ENCODE measurements at places on chromosomes 16 and 17.

GRCh38 chr16:86555704-86556075, 655 bp upstream of the MTHFSD start:
- no peak for DNase-seq

GRCh38 chr17:47286198-47286914, 32.7 kb downstream of the ITGB3 start:
- no peak for DNase-seq

GRCh38 chr17:53336281-53336680, 486.4 kb upstream of the KIF2B start:
- DNase-seq, result no peak

DNA sequence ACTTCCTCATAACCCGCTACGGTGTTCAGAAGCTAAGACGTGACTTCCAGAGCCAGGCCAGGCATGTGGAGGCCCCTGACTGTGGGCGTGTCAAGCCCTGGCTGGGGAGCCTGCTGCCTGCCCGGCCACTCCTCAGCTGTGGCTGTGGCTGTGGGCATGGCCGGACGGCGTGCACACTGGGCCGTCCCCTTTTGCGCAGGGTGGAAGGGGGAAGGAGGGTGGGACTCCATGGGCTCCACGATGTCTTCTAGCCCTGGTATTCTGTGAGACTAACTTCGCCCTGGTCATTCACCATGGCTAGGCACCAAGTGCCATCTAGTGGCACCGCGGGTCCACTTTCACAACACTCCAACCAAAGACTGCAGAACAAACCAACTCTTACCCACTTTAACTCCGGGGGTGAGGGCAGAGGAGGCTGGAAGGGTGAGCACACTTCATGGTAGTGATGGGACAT, 67.9 kb downstream of the N4BP1 start:
- DNase-seq, result peak; percentile 24

DNA sequence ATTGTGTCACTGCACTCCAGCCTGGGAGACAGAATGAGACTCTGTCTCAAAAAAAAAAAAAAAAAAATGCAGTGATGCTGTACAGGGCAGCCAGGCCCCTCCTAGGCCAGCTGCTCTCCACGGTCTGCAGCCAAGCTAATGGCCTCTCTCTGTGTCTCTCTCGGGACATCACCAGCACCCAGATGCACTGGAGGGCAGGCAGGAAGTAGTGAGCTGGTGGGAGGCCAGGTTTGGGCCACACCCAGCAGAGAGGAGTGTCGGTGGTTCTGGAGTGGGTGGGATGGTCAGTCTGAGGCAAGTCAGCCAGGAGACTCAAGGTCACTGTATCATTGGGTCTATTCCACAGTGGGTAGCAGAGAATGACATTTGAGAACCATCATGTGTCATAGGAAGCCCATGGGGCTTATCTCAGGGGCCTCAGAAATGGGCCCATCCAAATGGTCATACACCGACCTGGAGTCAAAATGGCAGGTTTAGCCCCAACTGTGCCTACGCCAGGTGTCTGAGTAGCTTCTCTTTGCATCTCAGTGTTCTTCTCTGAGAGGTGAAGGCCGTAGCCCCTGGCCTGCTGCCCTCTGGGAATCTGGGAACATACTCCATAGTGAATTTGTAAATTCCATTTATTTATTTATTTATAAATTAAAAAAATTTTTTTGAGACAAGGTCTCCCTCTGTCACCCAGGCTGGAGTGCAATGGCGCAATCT, 22.7 kb downstream of the WNT9B start:
- no peak for DNase-seq

- no peak for DNase-seq
Observed at GRCh38 chr16:79171931-79172705, 428.4 kb downstream of the MAF start.

- DNase-seq, result no peak
Observed at GRCh38 chr16:2966808-2967191, 2.3 kb upstream of the PAQR4 start.

GRCh38 chr17:55090079-55090492, 121.5 kb downstream of the STXBP4 start:
- no peak for DNase-seq

DNA sequence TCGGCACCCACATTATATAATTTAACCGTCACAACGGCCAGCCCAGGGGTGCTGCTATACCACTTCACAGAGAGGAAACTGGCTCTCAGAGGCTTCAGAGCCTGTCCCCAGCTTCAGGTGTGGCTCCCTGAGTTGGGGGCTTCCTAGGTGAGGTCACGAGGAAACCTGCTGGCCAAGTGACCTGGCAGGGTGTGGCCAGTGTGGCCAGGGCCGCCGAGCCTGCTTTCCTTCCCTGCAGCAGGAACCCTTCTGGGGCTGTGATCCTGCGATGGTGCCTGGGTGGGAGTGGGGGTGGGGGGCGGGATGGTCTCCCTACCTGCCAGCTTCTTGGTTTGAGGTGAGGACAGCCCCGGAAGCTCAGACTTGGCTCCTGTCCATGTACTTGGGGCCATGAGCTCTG, 39.9 kb downstream of the ADCY7 start:
- DNase-seq, result no peak

- no peak for DNase-seq
Observed at GRCh38 chr16:50596762-50597450, 48.7 kb downstream of the NKD1 start.

DNA sequence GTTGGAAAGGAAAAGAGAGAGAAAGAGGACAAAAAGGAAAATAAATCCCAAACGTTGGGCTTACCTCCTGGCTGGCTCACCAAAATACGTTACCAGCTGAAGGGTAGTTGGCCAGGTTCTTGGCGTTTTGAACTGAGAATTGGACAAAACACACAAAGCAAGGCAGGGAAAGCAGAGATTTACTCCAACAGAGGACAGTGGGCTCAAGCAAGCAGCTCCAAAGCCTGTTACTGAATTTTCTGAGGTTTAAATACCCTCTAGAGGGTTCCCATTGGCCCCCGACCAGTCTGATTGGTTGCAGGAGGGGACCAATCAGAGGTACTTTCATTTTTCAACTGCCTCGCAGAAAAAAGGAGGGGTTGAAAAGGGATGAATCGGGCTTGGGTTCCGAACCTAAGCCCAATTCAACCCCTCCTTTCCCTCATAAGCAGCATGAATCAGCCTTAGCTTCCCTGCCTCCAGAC, 55.6 kb upstream of the ALOX12 start:
- DNase-seq, result no peak

DNA sequence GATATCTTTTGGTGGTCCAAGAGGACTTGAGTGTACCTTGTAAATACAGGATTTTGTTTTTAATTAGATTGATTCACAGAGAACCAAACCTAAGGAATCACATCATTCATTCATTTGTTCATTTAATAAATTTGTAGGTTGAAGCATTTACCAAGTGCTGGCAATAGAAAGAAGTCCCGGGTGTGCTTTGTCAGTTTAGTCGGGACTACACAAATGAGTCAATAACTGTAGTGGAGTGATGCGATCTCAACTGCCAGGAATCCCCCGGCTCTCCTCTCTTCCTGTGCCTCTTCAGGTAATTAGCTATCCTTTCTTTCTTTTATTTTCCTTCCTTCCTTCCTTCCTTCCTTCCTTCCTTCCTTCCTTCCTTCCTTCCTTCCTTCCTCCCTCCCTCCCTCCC, 1.4 kb upstream of the WWOX start:
- no peak for DNase-seq

DNA sequence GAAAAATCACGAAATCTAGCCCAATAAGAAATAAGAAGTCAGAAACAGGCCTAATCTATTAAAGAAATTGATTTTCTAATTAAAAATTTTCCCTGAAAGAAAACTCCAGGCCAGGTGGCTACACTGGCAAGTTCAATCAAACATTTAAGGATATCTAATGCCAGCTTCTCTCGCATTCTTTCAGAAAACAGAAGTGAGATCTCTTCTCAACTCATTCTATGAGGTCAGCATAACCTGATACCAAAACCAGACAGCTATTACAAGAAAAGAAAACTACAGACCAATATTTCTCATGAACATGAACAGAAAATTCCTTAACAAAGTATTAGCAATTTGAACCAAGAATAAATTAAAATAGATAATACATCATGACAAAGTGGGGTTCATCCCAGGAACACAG, 52.4 kb downstream of the AXIN2 start:
- no peak for DNase-seq

DNA sequence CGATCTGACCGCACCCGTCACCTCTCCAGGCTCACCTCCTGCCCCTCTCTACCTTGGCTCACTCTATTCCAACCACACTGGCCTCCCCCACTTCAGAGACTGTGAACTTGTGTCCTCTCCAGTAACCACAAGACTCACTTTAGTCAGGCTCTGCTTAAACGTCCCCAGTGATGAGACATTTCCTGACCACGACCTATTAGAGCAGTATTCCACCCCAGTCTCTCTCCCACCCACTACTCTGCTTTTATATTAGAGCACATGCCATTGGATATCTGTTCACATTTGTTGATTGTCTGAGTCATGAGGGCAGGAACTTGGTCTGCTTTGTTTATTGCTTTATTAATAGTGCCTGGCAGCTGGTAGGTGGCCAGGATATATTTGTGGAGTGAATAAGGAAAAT, 20.1 kb downstream of the COX11 start:
- DNase-seq, result peak; percentile 5

DNA sequence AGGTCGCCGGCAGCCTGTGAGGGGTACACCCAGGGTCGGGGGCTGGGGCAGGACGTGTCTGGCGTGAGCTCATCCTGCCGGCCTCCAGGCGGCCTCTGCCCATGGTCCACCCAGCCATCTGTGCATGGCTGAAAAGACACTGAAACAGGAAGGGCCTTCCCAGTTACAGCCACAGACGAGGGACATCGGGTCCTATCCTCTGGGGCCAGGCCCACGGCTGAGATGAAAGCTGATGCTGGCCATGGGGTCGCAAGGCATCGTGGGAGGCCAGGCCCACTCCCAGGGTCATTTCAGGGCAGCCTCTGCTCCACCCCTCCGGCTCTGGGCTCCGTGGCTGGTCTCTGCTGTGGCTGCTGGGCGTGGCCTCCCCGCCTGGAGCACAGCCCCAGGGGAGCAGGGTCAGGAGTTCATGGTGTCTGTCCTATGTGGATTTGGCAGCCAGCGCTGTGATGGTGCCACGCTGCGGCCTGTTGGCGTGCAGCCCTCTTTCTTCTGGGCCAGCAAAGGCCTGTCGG, 16.6 kb upstream of the ATP6V0C start:
- DNase-seq, result no peak

- DNase-seq, result no peak
Observed at GRCh38 chr16:85113168-85113733, 979 bp upstream of the CIBAR2 start.

DNA sequence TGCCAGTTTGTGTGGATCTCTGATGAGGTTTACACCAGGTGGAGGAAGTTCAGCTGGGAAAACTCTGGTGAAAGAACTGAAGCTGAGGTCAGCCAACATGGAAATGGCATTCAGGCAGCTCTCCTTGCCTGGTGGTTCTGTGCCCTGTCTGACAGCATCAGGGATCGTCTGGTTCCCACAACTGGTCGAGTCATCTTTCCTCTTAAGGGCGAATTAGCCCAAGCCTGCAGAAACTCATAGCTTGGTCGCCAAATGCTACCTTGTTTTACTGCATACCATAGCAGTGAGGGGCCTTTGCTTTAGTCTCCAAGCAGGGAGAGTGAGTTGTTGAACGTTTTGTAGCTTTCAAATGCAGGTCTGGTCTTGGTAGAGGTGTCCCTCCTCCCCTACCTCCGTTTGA, 7.2 kb downstream of the PLCG2 start:
- DNase-seq, result no peak

- DNase-seq, result no peak
Observed at GRCh38 chr16:9402293-9402860, 310.9 kb downstream of the HAPSTR1 start.

DNA sequence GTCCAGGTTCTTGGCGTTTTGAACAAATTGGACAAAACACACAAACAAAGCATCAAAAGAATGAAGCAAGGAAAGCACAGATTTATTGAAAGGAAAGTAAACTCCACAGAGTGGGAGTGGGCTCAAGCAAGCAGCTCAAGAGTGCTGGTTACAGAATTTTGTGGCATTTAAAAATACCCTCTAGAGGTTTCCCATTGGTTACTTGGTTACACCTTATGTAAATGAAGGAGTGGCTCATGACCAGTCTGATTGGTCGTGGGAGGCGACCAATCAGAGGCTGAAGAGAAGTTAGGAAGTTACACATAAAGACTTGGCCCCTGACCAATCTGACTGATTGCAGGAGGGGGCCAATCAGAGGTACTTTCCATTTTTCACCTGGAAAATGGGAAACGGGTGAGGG, 1373.8 kb upstream of the GOT2 start:
- no peak for DNase-seq

All from bone marrow (tissue), 2 donors.